ENCODE measurements at places on chromosomes 3 and 15.

GRCh38 chr3:147582642-147583041 lies 173.5 kb downstream of the ZIC1 start:
- DNase-seq = no peak

- DNase-seq = no peak
These were observed 83.5 kb upstream of the NAALADL2 start for GRCh38 chr3:174775603-174776002.

- no peak for DNase-seq
These were observed 29.4 kb downstream of the MELTF start for GRCh38 chr3:197000211-197000610.

DNA sequence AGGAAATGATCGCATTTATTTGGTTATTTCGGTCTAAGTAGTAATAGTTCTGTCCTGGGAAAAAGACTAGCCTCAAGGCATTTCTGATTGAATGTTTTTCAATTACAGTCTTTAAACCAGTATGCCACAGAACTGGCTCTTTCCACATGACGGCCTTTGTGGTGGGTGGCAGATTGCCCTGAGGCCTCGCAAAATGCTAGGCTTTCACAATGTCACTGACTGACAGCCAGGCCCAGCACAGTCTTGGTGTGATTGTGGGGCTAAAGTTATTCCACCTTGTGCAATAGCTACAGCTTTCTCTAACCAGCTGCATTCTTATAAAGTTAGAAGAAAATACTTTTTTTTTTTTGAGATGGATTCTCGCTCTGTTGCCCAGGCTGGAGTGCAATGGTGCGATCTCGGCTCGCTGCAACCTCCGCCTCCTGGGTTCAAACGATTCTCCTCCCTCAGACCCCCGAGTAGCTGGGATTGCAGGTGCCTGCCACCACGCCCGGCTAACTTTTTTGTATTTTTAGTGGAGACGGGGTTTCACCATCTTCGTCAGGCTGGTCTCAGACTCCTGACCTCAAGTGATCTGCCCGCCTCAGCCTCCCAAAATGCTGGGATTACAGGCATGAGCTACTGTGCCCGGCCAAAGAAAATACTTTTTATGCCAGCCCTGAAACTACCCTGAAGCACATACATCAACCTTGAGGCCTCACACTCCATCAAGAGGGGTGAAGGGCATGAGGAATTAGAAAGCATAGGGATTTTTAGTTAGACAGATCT lies 2.5 kb upstream of the ADIPOQ start:
- DNase-seq = no peak

DNA sequence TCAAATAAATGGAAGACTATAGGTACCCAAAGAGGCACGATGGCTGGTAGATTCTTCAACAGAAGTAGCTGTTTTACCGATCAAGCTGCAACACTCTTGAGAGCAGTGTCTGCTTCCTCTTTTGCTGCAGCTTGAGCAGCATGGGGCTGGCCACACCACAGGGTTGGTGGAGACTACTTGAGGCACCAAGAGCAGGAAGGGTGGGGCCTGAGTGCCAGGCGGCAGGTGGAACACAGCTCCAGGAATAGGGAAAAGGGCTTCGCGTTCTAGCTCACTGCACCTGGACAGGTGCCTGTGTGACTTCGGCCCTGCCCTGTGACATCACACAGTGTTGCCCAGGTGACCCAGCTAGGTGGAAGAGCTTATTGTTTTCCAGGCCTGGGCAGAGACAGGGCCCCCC lies at the start of gene CCDC33:
Gene CCDC33, plus strand, starts transcription at position 365 of the 400 bp plus-strand sequence. CDS start 394 bp downstream, outside the sequence.
- no peak for DNase-seq

DNA sequence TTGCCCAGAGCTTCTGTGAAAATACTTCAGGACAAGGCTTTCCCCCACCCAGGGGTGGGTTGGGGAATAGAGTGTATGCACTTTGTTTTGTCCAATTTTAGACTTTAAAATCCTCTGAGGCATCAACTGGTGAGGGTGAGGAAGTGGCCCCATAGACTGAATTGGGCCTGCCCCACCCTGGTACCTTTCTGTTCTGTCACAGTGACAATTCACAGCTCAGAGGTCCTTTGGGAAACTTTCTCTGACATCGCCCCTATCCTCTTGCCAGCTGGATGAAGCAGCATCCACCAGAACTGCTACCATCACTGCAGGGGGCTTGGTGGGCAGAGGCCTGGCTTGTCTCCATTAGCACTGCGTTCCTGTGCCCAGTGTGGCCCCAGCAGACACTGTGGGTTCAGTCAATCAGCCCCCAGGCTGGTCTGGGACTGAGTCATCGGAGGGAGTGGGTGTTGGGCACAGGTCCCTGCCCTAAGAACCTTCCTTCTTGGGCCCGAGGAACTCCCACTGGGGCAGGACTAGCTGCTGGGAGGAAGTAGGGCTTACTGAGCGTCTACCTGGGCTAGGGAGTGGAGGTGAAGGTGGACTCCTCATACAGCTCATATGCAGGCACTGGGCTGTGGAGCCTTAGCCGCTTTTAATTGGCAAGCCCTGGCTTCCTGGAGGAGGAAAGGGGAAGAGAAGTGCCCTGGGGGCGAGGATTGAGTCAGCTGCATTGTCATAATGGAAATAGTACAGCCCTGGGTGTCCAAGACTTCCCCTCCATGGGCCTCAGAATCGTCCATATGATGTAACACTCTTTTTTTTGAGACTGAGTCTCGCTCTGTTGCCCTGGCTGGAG lies 1.5 kb upstream of the PPM1M start:
- peak; percentile 34 for DNase-seq

GRCh38 chr3:51391566-51392354 lies 675 bp downstream of the RBM15B start:
- DNase-seq = peak; percentile 52

DNA sequence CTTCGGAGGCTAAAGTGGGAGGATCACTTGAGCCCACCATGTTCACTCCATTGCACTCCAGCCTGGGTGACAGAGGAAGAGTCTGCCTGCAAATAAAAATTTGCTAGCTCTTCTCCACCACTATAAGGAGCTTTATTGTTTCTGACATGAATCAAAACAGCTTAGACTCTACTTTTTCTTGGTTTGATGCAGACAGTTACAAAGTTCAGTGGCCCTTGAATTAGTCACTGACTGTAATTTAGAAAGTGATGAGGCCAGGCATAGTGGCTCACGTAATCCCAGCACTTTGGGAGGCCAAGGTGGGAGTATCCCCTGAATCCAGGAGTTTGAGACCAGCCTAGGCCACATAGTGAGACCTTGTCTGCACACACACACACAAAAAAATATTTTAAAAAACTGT lies 172.4 kb upstream of the CGNL1 start:
- DNase-seq = no peak

GRCh38 chr3:117719316-117719926 lies 1009.8 kb downstream of the TUSC7 start:
- no peak for DNase-seq

DNA sequence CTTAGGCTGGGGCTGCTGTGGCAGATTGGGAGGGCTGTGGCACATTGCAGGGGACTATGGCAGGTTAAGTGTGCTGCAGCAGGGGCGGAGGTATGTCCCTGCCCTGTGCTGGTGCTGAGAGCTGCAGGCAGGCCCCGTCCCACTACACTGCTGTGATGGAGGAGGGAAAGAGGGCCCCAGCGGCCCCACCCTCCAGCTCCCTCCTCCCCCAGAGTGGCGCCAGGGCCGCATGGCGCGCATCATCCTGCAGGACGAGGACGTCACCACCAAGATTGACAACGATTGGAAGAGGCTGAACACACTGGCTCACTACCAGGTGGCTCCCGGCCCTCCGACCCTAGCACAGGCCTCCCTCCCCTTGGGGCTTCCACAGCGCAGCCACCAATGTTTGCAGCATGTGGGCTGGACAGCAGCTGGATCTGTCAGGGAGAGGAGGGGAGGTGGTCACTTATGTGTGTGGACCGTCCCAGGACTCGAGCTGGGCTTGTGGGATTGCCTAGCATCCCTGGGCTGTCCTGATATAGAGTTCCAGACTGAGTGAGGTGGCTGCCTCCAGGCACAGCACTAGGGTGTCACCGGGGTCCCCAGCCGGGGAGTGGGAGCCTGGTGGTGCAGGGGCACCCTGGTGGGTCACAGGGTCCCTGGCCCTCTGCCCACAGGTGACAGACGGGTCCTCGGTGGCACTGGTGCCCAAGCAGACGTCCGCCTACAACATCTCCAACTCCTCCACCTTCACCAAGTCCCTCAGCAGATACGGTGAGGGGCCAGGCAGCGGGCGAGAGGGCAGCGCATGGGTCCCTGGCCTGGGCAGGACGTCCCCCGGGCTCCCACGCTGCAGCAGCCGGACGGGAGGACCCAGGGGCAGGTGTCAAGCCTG lies 46.1 kb downstream of the PLXNA1 start:
- no peak for DNase-seq

- DNase-seq = no peak
These were observed 41.1 kb upstream of the PLXNA1 start for GRCh38 chr3:126941721-126942270.

DNA sequence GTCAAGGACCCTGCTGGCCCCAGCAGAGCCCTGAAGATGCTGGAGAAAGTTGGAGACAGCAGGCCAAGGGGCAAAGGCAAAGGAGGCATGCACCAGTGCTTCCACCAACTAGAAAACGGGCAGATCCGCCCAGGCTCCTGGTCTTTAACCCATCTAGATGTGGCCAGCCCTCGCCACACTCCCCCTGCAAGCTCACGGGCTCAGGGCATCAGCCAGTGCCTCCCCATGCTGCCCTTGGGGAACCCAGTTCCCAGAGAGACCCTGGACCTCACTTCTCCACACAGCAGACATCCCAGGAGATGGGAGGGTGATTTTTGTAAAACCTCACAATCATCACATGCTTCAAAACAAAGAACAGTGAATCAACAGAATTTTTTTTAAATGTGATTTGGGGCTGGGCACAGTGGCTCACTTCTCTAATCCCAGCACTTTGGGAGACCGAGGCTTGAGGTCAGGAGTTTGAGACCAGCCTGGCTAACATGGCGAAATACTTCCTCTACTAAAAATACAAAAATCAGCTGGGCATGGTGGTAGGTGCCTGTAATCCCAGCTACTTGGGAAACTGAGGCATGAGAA lies 24.5 kb downstream of the CYFIP1 start:
- DNase-seq = no peak

- DNase-seq = no peak
These were observed 23.0 kb upstream of the SV2B start for GRCh38 chr15:91077029-91077428.

DNA sequence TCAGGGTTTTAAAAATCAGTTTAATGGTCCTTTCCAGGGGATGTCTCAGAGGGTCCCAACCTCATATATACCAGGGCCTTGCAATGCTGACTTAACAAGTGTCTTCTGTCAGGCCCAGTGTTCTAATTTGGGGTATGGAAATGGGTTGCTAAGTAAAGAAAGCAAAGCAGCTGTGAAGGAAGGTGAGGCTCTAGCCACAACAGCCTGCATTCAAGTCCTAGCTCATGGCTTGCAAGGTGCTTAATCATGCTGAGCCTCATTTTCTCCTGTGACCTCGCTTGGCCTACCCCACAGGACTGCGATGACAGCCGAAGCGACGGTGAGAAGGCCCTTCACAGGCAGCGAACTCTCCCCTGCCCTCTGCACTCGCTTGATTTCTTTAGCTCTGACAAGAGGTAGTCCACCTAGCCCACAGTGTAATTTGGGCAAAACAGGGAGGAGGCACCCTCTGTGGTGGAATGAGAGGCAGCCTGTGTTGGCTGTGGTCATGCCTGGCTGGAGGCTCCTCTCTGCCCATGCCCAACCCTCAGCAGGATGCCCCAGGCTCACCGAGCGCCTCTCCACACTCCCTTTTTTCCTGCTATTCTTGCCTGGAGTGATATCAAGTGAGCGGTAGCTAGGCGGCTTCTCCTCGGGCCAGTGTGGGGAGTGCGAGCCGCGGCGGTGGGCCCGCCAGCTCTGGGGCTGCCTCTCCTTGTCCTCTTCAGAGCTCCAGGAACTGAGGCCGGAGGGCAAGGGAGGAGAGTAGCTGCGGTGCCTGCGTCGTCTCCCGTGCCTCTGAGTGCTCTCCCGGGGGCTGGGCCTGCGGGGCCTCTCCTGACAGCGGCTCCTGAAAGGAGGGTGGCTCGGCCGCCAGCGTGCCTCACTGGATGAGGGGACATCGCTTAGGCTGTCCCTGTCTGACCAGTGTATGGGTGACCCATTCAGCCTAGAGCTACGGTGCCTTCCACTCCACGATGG lies 29.2 kb downstream of the ILDR1 start:
- DNase-seq = no peak

DNA sequence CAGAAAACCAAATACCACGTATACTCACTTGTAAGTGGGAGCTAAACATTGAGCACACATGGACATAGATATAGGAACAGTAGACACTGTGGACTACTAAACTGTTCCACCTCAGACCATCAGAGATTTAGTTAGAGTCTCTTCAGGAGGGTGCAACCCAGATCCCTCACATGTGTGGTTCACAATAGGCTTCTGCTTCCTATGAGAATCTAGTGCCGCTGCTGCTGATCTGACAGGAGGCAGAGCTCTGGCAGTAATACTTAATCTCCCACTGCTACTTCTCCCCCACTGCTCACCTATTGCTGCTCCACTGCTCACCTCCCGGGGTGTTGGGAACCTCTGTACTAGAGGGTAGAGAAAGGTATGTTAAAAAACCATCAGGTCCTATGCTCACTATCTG lies 533.3 kb downstream of the NSUN3 start:
- no peak for DNase-seq

DNA sequence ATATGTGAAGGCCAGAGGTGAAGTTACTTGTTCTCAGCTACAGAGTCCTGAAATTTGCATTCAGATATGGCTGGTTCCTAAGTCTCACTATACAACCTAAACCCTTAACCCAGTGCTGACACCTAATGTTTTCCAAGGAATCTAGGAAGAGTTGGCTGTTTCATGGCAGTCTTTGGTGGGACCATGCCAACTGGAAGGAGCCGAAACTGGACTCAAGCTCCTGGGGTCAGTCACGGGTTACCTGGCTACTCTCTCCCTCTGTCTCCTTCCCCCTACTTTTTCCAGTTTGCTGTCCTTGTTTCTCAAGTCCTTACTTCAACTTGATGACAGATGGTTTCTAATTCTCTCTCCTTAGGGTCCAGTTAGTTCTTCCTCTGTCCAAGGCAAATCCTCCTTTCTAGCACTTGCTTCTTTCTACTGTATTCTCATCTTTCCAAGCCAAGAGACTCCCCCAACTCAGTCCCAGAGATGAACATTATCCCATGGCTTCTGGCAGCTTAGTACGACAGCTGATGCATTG lies 88.6 kb upstream of the COL6A5 start:
- no peak for DNase-seq

DNA sequence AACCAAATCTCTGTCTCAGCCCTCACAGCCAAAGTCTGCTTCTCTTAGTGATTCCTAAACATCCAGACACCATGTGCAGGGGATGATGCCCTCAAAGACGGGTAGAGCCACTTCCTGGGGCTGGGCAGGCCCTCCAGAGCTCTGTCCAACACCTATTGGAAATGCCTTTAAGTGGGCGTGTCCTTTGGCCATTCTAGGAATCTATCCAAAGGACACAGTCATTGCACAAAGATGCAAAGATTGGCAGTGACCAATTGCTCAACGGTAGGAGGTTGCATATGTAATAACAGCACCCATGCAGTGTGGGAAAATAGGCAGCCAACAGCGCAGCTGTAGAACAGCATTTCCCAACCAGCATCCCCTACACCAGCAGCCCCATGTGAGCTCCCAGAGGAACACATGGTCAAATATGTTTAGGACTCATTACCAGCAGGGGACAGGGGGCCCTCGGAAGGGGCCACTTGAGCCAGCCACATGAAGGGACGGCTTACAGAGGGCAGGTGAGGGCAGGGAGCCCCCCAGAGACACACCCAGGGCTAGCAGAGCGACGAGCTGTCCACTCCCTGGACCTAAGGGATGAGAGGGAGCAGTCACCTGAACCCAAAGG lies 142.8 kb upstream of the IQSEC1 start:
- no peak for DNase-seq
